Thyroid gland (tissue), 4 donors: ENCODE measurements at places on chromosomes 2 and 18. TPM values are rescaled to one million over a fixed set of nuclear protein-coding genes. Genes with fewer than 3 reads are reported as not detected.

Gene GALNT3
- total RNA-seq: 48.8 TPM

Gene LRRFIP1
- 92.6 TPM for total RNA-seq

Gene GALNT14
- total RNA-seq: 1.1 TPM

Gene CYRIA
- 48.0 TPM for total RNA-seq

Gene KCTD18
- total RNA-seq: 32.6 TPM

Gene SPR
- 29.4 TPM for total RNA-seq

Gene CHRND
- total RNA-seq: not detected

DNA sequence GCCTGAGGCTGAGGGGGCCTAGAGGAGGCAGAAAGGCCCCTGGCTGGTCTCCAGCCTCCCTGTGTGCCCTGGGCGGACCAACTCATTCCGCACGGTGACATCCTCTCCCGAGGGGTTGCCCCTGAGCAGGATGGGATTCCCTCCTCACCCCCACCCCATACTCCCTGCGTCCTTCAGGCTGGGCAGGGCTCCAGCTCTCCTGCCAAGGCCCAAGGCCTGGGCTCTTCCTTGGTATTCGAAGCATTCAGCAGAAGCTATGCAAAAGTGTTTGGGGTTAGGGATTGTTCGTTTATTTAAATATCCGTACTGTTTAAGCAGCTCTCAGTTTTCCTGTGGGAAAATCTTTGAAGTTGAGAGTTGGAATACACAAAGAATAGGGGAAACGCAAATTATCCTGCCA, 113.1 kb upstream of the RAB12 start:
- DNase-seq: peak; percentile 27

GRCh38 chr2:128564131-128564530, 245.5 kb upstream of the HS6ST1 start:
- DNase-seq: peak; percentile 42

- no peak for DNase-seq
Observed at GRCh38 chr2:11160731-11161455, 5.6 kb downstream of the SLC66A3 start.

GRCh38 chr2:223762853-223763252, 74.5 kb downstream of the AP1S3 start:
- peak; percentile 62 for DNase-seq

GRCh38 chr2:200705305-200706041, 106.2 kb upstream of the BZW1 start:
- DNase-seq: no peak
